ENCODE measurements at places on chromosomes 4 and X. TPM values are rescaled to one million over a fixed set of nuclear protein-coding genes. Genes with fewer than 3 reads are reported as not detected.

The SMARCA1 gene
- total RNA-seq = 28.3 TPM

The SHOX gene
- not detected for total RNA-seq

The FAM199X gene
- 31.0 TPM for total RNA-seq

The TLR6 gene
- total RNA-seq = 2.3 TPM

The PRDM8 gene
- total RNA-seq = 0.65 TPM

The P2RY4 gene
- 0.10 TPM for total RNA-seq

The SLC7A11 gene
- total RNA-seq = 76.1 TPM

The F8A1 gene
- 2.3 TPM for total RNA-seq

The AKAP14 gene
- total RNA-seq = not detected

The PNCK gene
- not detected for total RNA-seq
